ENCODE measurements at places on chromosomes 12 and 14.

DNA sequence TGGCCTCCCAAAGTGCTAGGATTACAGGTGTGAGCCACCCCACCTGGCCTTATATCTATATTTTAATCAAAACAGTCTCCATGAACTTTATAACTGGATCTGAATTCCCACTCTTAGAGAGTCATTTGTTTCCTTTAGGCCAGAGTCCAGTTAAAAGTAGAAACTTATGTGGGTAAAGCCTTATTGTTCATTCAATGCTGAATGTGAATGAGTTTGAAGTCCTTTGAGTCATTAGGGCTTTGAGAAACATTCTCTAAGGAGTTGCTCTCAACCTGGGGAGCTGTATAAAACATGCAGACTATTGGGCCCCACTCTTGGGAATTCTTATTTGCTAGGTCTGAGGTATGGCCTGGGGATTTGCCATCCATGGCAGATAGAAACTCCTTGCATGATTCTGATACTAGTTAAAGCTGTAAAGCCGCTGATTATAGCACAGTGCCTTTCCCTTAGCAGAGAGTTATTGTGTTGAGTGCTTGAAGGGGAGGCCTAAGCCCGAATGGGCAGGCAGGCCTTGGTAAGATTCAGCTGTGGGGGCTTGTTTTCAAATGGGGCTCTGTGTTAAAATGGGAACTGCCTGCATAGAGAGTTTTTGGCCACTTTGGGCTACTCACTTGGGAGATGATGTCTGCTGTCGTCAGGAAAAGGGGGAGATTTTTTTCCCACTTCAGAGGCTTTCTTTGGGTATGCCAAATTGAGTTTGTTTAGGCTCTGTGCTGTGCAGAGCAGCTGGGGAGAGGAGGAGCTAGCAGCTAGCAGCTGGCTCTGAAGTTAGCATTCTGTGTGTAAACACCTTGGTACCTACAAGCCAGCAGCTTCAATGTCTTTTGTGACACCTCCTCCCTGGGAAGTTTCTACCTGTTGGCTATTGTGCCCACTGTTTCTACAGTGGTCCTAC is 117.5 kb downstream of the DACT1 start:
- DNase-seq = no peak

DNA sequence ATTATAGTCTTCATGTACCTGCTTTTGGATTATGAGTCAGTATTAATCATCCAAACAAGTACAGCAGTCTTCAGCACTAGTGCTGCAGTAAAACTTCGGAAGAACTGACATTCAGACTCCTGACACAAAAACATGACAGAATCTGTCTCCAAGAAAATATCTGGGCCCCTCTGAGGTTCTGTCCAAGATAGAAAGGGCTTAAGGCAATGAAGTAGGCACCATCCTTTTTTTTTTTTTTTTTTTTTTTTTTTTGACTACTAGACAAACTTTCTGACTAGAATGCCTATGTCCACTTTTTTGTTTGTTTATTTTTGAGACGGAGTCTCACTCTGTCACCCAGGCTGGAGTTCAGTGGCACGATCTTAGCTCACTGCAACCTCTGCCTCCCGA is 112.5 kb downstream of the MED13L start:
- DNase-seq = no peak

DNA sequence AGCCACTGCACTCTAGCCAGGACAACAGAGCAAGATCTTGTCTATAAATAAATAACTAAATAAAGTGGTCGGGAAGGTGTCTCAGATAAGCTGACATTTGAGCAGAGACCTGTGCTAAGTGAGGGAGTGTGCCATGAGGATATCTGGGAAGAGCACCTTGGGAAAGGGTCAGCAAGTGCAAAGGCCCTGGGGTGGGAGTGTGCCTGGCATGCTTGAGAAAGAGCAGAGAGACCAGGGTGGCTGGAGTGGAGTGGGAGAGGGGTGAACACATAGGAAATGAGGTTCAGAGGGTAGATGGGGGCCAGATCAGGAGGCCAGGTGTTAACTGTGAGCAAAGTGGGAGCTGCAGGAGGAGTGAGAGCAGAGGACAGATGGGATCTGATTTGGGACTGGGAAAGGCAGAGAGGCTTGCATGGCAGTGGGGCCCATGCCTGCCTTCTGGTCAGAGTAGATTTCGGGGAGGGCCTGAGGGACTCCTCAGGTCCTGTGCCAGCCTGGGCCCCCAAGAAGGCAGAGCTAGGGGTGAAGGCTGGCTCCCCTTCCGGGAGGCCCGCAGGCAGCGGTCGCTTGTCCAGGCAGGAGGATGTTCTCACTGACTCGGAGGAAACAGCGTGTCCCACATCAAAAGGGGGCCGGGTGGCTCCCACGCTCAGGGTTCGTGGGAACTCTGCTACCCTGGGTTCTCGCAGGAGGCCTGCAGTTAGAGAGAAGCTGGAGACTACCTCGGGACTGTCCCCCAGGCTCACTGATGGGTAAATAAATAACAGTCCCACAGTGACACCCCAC is 32.6 kb downstream of the DTX1 start:
- no peak for DNase-seq

DNA sequence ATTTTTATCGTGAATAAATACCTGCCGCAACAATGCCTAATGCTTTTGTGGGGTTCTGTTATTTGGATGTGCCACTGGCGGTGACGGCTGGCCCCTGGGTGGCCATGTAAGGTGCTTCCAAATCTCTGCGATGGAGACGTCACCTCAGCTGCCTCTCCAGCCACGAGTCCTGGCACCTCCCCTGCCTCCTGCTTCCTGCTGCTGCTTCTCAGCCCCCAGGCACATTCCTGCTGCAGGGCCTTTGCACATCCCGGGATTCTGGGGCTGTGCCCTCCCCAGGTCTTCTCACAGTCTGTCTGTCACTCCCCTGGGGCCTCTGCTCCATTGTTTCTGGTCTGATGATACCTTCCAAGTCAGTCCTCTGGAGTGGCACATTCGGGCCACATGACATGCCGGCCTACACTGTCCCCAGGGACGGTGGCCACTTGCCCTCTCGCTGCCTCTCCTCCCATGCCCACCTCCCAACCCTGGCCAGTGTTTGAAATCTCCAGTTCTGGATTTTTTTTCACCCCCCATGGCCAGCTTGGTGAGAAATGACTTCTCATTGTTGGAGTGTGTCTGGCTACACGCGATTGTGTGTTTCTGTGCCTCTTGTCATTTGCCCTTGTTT is 151.8 kb downstream of the KIF26A start:
- no peak for DNase-seq
